Stimulated activated naive CD4-positive, alpha-beta T cell (primary cell): ENCODE measurements at places on chromosomes 6 and 20.

DNA sequence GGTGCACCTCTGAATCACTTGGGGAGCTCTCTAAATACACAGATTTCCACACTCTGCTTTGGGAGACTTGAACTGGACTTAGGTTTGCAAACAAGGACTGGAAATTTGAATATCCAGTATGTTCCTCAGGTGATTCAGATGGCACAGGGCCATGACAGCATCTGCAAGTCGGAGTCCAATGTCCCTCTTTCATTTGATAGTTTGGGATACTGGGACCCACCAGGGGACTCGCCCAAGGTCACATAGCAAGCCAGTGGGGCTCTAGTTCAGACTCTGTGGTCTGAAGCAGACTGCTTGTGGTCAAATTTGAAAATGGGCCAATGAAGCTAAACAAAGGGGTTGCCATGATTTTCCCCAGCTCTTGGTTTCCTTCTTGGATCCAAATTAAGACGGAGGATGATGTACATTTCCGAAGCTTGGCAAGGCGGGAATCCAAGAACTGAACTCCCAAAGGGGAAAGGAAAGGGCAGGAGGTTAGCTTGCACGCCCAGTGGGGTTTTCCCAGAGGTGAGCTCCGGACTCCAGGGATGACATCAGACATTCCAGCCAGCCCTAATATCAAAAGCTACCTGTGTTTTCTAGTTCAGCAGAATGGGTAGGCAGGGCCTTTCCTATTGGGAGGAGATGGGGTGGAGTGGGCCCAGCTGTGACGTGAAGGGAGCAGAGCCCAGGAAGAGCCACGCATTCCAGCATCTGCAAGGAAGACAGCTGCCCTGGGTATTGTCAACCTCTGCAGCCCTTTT, 3.4 kb upstream of the SYS1 start:
- no peak for DNase-seq

- DNase-seq = no peak
Observed at GRCh38 chr6:125745281-125746018, 4.0 kb upstream of the HEY2 start.

GRCh38 chr6:141498977-141499376, 633.7 kb upstream of the GJE1 start:
- no peak for DNase-seq

- no peak for DNase-seq
Observed at GRCh38 chr6:139376604-139377218, 2.3 kb upstream of the CITED2 start.

- no peak for DNase-seq
Observed at GRCh38 chr6:51045548-51045947, 226.9 kb downstream of the TFAP2B start.

GRCh38 chr20:45998761-45999160, 9.9 kb upstream of the MMP9 start:
- DNase-seq = peak; percentile 15

DNA sequence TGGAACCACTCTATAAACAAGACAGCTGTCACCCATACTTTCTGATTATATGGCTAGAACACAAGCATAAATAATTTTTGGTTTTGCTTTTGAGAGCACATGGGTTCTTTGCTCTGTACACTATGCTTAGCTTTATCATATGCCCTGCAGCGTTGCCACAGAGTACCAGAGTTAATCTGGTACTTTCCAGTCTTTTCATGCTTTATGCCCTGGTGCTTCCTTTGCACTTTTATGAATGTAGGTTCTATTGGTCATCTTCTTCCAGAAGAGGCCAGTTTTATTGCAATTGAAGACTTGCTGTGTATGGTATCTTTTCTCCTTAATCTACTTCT, 20.8 kb downstream of the SHLD1 start:
- no peak for DNase-seq

GRCh38 chr6:26105109-26105730, 18.0 kb downstream of the HFE start:
- no peak for DNase-seq

DNA sequence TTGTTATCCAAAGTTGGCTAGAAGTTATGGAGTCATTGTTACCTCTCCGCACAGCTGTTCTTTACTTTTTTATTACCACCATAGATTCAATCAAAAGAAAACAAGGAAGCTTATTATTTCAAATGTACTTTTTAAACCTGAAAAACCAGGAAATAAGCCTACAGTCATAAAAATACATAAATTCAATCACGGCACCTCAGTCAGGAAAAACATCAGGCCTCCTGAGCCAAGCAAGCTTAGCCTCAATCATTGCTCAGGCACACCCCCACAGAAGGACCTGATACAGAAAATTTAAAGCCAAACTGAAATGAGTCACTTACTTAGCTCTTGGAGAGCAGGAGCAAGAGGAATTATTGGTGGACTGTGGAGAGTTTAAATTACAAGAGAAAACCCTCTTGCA, 44.3 kb downstream of the MARCKS start:
- no peak for DNase-seq

- DNase-seq = no peak
Observed at GRCh38 chr6:36599791-36600209, 5.6 kb downstream of the SRSF3 start.

DNA sequence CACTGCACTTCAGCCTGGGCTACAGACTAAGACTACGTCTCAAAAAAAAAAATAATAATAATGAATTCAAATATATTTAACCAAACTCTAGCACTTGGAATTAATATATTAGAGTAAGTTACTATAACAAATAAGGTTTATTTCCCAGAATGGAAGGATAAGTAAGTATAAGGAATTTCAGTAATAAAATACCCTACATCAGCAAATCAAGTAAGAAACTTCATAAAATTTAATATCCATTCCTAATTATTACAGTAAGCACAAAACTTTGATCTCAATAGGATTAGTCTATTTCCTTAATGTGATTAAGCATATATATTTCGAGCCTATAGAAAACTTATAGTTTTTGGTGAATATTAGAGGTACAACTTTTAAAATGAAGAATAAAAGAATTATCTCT, 36.7 kb upstream of the SDHAF4 start:
- no peak for DNase-seq

DNA sequence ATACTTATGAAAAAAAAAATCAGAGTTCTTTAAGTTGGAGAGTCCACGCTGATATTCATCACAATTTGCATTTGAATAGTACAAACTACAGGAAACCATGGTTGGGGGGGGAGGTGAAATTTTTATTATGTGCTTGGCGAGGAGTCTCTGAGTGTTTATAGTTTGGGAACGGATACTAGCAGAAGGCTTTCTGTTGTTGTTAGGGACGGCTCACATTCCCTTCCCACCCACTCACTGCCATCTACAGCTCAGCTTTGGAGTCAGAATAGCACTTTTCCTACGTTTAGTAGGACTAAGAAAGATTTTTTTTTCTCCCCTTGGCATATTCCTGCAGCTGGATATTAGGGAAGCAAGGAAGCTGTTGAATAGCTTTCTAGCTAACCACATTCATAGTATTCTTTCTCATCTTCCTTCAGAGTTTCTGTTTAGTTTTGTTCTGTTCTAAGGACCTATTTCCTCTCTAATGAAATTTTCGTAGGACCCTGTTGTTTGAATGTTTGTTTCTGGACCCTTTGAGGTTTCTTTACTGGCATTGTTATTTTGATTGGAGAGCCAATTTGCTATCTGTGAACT, 235.1 kb upstream of the ZNF217 start:
- DNase-seq = no peak

DNA sequence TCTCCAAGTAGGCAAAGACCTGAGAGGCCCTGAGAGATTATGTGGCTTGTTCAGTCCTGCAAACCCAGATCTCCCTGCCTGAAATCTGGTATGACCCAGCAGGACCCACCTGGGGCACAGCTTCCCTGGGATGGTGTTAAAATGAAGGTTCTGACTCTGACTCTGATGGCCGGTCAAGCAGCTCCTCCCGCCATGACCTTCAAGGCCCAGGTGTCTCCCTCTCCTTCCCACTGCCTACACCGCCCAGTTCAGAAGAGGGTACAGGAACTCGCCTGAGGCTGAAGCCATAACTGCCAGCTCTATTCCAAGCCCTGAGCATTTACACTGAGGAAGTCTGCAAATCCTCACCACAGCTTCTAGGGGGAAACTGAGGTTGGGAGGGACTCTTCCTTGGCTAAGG, 5.9 kb upstream of the CST7 start:
- DNase-seq = no peak

DNA sequence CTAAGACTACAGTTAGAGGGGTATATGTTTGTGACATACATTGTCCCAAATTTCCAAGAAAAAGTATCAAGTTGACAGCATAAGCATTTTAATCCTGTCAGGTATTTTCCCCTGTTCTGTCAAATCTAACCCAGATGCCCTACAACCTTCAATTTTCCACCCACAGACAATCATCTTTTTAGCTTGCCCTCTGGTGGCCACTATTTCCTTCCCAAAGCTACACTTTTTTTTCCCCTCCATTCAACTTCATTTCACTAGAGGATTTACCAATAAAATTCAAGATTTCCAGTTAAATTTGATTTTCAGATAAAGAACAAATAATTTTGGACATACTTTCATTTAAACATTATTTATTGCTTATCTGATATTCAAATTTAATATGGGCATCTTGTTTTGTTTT, 286.6 kb downstream of the TENT5A start:
- no peak for DNase-seq

GRCh38 chr20:22861990-22862389, 173.1 kb upstream of the SSTR4 start:
- no peak for DNase-seq

GRCh38 chr20:56689852-56690485, 60.9 kb downstream of the TFAP2C start:
- no peak for DNase-seq

DNA sequence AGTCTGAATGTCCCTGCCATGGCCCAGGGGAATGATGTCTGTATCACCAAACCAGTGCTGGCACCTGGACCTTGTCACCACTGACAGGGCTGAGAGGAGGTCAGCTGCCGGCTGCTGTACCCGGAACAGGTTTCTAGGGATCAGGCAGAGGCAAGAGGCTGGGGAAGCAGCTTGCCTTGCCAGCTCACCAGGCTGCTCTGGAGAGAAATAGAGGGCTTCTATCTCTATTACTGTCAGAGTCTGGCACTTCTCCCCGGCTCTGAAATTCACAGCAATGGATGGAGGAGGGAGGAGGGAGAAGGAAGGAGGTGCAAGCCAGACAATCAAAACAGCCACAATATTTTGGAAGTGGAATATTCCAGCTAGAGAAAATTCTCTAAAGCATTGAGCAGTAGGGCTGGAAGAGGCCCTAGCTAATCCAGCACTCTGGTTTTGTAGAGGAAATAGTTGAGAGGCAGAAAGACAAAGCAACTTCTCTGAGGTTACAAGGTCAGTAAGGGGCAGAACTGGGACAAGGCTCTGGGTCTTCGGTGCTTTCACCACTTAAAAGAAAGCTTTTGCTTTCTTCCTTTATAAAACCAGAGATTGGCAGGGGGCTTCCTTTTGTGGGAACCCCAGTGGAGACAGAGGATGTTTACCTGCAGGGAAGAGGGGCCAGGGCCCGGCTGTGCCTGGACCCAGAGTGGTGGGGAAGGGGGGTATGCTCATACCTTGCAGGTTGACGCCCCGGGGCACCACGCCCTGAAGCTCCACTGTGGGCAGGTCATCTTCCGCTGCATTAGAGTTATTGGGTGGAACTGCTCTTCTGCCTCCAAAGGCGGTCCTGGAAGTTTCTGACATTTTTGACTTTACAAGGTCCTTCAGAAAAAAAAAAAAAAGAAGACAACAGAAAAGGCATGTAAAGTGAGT, 2.4 kb downstream of the F13A1 start:
- DNase-seq = no peak

- DNase-seq = no peak
Observed at GRCh38 chr6:21808045-21808470, 214.5 kb downstream of the SOX4 start.

DNA sequence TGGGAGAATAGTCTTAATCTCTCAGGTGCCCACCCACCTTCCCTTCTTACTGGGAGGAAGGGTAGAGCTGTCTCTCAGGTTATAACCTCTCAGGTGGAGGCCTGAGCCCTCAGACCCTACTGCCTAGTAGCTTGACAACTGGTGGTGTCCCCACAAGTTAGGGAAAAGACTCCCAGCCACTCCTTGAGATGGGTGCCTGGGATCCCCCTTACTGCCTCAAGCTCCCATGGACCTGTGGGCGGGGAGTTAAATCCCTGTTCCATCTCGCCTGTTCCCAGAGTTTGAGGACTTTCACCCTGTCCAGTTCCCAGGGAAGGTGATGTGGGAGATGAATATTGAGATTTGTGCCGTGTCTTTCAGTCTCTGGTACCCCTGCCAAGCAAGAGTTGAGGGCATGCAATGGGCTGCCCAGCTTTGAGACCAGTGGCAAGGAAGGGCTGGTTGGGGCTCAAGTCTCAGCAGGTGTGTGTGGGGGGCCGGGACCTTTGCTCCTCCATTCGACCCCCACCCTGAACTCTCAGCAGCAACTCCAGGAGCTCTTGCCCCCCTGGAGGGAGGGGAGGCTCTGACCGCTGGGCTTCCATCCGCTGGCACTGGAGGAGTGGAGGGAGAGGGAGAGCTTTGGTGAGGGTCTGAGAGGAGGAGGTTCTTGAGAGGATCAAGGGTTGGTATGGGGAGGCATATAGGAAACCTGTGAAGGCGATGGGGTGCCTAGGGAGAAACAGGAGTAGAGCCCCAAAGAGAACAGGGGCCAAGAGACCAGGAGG, 1.1 kb upstream of the PBX2 start:
- peak; percentile 19 for DNase-seq

GRCh38 chr20:19683822-19684221, 74.2 kb upstream of the RIN2 start:
- no peak for DNase-seq

GRCh38 chr20:9989066-9989724, 45.6 kb upstream of the ANKEF1 start:
- DNase-seq = no peak

- no peak for DNase-seq
Observed at GRCh38 chr6:89022798-89023197, 57.8 kb upstream of the PNRC1 start.

DNA sequence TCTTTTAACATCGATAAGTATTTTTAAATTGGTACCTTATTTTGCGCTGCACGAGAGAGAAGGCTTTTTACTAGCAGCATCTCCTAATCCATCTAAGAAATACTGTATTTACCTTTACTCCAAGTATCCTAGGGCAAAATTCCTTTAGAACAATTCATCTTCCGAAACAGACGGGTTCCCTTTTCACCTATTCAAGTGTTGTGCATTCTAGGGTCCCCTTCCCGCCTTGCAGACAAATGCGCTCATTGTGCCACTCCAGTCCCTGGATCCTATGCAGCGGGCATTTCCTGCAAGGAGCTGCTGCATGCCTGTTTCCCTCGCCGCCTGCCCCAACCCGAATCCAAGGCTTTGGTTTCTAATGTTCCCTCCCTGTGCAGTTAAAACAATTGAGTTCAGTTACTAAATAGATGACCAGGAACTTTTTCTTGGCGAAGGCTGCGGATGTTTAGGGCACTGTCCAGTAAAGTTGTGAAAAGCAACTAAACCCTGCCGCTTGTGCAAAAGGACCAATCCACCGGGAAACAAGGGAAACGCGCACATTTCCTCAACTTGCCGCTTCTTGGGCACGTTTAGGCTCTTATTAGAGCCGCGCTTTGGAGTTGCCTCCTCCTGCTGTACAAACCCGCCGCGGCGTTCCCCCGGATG, 556 bp upstream of the SCAF8 start:
- DNase-seq = no peak

- DNase-seq = no peak
Observed at GRCh38 chr20:37309936-37310590, 20.6 kb downstream of the MANBAL start.

- DNase-seq = no peak
Observed at GRCh38 chr6:40436685-40437604, 150.2 kb downstream of the LRFN2 start.

GRCh38 chr6:15246666-15247499, 1.0 kb downstream of the JARID2 start:
- peak; percentile 41 for DNase-seq
